ENCODE measurements at places on chromosomes 12 and 14.

GRCh38 chr14:32939254-32940065 is 781 bp downstream of the NPAS3 start:
- peak; percentile 20 for DNase-seq

DNA sequence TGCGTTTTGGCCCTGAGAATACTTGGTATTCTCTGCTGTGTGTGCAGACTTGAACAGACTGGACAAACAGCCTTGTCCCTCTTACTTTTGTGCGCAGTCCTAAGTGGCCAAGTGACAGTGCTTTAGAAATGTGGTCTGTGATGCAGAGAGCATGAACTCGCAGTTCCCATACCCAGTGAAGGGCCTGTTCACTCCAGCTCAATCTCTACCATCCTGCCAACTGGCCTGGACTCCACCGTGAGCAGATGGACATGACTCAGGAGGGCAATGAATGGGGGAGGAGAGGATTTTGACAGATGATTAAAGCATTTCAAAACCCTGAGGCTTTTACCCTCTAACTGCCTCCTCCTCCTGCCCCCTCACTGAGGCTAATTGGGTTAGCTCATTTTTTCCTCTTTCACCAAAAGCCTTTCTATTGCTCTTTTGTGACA is 62.5 kb upstream of the PYGL start:
- no peak for DNase-seq

GRCh38 chr14:30496852-30497251 is 62.1 kb upstream of the G2E3 start:
- DNase-seq, result no peak

DNA sequence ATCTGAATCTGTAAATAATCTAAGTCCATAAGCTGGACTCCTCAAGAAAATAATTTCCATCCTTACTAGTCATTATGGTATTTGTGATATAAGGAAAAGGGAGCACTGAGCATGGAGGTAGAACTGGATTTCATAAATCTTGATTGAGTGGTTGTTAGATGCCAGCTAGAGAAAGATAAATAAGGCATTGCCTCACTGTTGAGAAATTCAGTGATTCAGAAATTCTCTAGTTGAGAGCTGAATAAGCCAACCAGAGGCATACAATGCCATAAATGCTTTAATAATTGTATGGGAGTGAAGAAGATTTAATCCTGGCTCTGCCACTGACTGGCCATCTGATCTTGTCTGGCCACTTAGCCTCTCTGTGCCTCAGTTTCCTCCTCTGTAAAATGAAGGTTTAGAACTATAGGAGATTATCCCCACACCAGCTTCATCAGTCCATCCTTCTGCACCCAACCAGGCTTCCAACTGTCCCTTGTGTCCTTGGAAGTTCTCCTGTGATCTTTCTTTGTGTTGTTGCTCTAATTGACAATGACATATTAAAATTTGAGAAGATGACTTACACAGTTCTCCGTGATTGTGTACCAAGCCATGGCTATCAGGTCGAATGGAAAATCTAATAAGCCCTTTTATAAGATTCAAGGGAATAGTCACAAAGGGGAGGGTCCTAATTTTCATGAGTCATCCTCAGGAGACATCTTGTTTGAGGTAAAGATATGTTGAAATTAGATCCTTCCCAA is 394.3 kb downstream of the EGLN3 start:
- DNase-seq, result no peak

DNA sequence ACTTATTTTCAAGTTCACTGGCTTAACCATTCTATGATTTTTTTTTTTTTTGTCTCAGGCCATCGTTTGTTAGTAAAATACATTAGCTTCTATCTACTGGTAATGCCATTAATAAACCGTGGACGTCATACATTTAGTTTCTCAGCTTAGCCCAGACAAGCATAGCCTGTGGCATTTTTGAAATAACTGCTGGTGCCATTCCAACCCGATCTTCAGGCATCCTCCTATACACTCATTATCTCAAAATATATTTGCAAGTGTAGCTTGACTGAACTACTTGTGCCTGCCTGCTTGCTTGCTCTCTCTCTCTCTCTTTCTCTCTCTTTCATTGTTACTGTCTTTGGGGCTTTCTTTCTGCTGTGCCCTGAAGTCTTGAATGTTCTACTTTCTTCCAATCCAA is 12.7 kb upstream of the MBIP start:
- DNase-seq, result no peak

DNA sequence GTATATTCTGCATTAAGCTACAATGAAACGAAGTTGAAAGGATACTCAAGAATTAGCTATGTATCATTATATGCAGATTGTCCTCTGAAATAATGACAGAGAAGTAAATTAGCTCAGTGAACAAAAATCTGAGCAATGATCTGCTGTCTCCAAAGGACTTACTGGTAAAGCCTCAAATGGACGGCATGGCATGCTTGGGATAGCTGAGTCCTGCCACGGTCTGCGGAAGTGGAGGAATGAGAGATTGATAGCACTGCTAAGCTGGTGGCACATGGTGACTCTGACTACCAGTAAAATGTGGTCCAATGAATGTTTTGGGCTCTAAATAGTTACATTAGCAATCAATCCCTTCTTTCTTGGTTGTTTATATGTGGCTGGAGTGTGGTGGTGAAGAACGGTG is 3.7 kb upstream of the DENND5B start:
- no peak for DNase-seq

DNA sequence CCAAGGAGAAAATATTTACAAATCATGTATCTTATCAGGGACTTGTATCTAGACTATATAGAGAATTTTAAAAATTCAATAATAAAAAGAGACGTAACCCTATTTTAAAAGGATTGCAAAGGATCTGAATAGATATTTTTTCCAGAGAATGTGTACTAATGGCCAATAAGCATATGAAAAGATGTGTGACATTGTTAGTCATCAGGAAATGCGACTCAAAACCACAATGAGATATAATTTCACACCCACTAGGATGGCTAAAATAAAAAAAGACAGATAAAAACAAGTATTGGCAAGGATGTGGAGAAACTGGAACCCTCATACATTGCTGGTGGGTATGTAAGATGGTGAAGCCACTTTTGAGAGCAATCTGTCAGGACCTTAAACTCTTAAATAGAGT is 141.9 kb upstream of the BMP4 start:
- no peak for DNase-seq

GRCh38 chr12:62919838-62920237 is 15.1 kb downstream of the PPM1H start:
- DNase-seq, result peak; percentile 56

- peak; percentile 75 for DNase-seq
These were observed at the start of gene PRKD1 for GRCh38 chr14:29927376-29928116. Gene PRKD1, minus strand, starts transcription at chr14:29927847.

DNA sequence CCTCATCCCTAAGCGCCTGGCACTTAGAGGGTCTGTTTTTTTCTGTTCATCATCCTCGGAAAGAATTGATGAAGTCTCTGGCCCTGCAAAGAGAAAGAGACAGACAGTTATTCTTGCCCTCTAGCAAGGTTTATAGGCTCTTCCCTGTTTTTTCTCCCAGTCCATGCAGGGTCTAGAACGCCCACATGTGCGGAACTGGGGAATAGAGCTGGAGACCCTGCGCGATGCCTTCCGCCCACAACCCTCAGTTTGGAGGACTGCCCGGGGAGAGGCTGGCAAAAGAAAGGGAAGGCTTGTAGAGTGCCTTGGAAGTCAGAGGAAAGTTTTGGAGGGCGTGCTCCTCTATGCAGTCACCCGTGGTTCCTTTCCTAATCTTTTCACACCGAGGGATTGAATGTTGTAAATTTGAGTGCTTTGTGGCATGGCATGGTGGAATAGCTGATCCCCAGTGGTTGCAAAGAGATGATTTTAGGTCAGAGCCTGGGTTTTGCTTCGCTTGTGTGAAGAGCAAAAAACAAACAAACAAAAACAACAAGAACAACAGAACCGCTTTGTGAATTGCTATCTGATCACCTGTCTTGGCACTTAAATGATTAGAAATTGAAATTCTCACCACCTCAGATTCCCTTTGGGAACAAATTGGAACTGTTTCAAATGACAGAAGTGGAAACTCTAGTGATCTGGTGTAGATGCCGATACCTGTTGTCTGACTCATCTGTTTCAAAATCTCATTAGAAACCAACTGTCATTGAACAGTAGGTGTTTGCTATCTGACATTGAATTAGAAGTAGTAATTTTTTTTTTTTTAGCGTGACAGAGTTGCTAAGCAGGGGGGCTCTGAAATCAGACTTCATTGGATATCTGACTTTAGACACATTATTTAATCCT is 947 bp downstream of the GAS2L3 start:
- DNase-seq, result peak; percentile 19

DNA sequence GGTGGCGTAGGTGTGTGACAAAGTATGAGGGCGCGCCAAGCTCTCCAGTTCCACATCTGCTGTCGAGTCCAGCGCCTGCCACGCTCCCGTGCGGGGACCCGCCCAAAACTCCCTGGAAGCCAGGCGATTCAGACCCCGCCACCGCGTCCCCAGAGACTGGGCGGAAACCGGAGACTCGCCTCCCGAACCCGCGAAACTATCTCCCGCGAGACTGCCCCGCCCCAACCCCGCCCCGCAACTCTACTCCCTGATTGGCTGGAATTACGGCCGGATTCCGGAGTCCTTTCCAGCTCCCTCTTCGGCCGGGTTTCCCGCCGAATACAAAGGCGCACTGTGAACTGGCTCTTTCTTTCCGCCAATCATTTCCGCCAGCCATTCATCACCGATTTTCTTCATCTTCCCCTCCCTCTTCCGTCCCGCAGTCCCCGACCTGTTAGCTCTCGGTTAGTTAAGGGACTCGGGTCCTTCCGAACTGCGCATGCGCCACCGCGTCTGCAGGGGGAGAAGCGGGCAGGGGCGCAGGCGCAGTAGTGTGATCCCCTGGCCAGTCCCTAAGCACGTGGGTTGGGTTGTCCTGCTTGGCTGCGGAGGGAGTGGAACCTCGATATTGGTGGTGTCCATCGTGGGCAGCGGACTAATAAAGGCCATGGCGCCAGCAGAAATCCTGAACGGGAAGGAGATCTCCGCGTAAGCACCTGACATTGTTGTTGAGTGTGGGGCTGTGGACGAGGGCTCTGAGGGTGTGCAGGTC is at the start of gene MTHFD1:
Gene MTHFD1, plus strand, starts transcription at position 572 of the 751 bp plus-strand sequence. Its CDS starts 75 bp downstream, at position 647.
- DNase-seq, result peak; percentile 97

DNA sequence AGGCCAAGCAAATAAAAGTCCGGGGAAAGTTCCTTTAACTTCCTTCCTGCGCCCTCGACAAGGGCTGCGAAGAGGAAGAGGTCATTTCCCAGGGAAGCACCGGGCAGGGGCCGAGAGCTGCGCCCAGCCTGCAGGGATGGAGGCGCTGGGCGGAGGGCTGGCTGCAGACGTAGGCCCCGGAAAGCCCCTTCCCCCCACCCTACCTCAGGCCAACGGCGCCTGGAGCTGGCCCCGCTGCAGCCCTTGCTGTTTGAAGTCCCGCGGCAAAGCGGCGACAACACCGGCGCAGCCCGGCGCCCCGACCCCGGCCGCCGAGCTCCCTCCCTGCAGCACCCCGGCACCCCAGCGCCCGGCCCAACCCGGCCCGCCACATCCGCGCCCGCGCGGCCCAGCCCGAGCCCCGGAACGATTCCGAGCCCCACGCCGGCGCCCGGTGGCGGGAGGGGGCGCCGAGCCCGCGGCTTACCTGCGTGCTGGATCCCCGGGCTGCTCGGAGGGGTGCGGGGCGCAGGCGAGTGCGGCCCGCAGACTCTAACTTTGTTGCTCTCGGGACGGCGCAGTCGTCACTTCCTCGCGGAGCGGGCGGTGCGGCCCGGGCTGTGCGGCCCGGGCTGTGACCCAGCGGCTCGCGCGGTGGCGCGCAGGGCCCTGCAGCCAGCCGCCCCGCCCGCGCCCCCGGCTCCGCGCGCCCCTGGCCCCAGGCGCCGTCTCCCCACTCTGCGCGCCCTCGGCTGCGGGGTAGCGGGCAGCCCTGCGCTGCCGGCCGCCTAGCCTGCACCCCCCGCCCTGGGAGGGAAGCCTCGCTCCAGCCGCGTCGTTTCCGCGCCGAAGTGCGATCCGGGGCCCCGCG is 64.8 kb upstream of the PTGR2 start:
- peak; percentile 45 for DNase-seq

DNA sequence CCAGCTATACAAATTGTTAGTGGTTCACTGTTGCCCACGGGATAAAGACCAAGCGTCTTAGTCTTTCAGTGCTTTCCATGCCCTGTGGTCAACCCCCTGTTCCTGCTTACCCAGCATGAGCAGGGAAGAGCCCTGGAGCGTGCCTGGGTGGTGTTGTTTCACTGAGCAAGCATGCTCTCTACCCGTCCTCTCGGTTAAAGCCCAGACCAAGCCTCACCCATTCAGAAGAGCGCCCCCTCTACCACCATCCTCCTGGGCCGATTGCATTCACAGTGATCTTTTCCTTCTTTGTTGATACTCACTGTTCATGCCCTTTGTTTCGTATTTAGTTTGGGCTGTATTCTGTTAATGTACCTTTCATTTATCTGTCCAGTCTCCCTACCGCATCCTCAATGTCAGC is 25.1 kb downstream of the DYRK4 start:
- DNase-seq, result no peak

- peak; percentile 8 for DNase-seq
These were observed 33.6 kb downstream of the PRORP start for GRCh38 chr14:35155962-35156361.

GRCh38 chr12:22083167-22083566 is 37.1 kb downstream of the CMAS start:
- DNase-seq, result peak; percentile 17

DNA sequence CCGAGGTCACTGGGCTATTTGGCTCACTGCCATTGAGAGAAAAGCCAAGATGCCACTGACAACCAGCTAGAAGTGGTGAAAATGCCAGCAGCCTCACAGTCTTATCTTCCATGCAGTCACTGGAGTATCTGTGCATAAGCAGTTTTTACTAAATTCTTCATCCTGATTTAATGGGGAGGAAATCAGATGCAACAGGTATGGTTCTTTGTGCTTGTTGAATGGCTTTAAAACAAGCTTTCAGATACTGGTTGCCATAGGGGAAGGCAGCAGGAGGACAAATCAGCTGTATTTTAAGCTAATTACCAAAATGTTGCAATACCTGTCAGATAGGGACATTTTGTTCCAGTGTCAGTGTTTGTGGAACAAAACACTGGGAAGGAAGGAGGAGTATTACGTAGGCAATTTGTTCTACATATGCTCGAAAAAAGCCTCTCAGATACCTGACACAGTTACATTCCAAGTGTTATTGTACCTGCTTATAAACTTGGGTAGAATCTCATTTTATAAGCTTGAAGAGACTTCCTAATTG is 54.1 kb upstream of the ARHGAP5 start:
- DNase-seq, result no peak

- no peak for DNase-seq
These were observed 19.7 kb upstream of the DUSP16 start for GRCh38 chr12:12582193-12582881.

DNA sequence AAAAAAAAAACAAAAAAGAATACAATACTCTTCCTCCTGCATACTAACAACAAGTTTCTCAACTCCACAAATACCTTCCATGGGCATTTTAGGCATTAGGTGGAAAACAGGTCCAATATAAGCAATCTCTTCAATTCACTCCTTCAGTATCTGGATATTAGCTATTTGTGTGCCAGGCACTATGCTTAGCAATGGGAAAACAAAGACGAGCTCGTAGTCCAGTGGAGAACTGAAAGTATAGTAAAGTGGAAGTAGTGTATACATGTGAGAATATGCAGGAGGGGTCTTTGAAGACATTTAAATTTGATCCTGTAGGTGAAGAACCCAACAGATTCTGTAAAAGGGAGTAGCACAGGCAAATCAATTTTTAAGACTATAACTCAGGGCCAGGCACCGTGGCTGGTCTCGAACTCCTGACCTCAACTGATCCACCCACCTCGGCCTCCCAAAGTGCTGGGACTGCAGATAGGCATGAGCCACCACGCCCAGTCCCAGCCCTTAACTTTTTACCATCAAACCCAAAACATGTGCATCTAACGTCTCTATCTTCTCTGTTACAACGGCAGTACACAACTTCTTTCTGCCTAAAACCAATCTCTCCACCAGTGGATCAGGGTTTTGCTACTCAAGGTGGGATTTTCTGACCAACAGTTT is 10.6 kb downstream of the HECTD1 start:
- DNase-seq, result no peak

- DNase-seq, result peak; percentile 75
These were observed 69.4 kb upstream of the EVL start for GRCh38 chr14:99995700-99996356.

All from Calu3 (cell line).